Metanephros (tissue), 2 donors: ENCODE measurements at places on chromosomes 11 and 22. TPM values are rescaled to one million over a fixed set of nuclear protein-coding genes. Genes with fewer than 3 reads are reported as not detected.

OR2AG1 gene
- not detected for total RNA-seq

PATL1 gene
- 10.0 TPM for total RNA-seq

PNPLA5 gene
- total RNA-seq: not detected

CCDC116 gene
- total RNA-seq: 0.35 TPM

CELSR1 gene
- total RNA-seq: 32.1 TPM

RELT gene
- total RNA-seq: 6.9 TPM

OR51M1 gene
- not detected for total RNA-seq
